ENCODE measurements at places on chromosomes 5 and 9.

GRCh38 chr5:60355181-60355580 is 344.8 kb downstream of the DEPDC1B start:
- DNase-seq, result no peak

DNA sequence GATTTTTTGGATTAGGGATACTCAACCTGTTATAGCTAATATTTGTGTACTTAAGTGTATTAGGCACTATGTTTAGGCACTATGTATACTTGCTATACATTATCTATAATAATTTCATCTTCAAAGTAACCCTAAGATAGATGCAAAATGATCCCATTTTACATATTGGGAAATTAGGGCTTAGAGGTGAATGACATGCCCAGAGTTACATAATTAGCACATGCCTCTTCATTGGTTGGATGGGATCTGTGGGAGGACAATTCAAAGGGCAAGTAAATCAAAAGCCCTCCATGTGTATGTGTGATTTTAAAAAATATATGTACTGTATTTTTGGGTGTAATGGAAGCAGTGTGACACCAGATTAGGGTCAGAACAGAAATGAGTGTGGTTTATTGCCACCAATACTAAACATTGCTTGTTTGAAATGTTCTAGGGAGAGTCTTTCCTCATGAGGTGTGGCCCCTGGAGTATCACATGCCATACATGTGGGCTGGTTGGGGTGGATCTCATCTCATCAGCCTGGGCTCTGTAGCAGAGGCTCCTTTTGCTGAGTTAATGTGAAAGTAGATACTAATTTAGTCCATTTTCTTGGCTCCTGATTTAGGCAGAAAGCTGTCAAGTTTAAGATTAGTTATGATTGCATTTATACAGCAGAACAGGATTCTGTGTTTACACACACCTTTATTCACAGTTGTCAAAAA is 5.5 kb downstream of the C9orf85 start:
- DNase-seq, result no peak

- DNase-seq, result no peak
Measured at GRCh38 chr9:128469070-128469469, 13.3 kb downstream of the ODF2 start.

DNA sequence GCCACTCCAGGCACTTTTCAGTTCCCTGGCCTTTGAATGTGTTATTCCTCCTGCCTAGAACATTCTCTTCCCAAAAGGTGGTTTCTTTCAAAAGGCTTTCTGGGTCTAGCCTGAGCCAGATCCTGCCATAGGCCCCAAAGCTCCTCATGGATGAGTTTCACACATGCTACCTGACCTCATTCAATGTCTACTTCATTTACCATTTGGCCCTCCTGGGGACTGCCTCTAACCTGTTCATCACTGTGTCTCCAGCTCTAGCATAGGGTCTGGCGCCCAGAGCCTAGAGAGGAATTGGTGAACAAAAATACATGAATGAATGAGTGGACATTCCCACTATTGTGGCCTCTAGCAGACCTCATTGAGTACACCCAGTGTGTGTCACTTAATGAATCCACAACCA is 5.4 kb upstream of the P4HA2 start:
- DNase-seq, result no peak

DNA sequence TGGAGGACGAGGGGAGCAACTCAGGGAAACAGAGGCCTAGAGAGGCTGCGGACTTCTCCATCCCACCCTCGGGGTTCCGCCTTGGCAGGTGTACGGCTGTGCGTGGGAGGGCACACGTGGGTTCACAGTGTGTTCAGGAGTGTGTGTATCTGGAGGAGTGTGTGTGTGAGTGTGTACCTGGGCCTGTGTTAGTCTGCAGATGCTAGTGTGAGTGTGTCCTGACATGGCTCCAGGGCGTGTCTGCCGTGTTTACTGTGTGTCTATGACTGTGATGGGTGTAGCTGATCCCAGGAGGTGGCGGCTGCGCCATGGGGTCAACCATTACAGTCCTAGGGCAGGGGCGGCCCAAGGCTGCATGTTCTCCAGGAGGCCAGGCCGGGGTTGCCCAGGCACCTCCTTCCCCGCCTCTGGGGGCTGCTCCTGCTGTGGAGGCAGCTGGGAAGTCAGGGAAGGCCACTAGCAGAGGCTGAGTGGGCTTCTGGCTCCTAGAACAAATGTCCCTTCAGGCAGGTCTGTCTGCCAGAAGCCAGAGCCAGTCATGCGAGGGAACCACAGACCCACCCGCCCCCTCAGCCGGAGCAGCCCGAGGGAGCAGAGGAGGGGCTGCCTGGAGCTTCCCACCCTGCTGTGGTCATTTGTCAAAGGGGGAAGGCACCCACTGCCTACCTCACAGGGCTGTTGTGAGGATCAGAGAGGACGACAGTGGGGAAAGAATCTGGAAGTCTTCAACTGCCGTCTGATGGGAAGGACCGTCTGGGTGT is 21.4 kb downstream of the CRB2 start:
- DNase-seq, result no peak

DNA sequence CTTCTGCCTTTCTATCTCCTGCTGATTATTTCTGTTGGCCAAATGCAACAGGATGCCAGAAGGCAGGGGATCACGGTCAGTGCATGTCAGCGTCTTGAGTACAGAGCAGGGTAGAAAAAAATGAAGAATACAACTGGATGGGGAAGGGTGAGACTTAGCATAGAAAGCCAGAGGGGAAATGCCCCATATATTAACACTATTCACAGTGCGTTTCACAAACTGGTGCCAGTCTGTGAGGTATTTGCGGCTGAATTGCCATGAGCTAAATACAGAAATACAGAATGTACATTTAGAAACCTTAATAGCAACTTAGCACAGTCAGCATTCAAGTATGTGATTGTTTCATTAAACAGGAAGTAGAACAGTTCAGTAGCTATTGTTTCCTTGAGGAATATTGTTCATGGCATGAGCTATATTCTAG is 31.0 kb upstream of the SLC1A3 start:
- DNase-seq, result no peak

DNA sequence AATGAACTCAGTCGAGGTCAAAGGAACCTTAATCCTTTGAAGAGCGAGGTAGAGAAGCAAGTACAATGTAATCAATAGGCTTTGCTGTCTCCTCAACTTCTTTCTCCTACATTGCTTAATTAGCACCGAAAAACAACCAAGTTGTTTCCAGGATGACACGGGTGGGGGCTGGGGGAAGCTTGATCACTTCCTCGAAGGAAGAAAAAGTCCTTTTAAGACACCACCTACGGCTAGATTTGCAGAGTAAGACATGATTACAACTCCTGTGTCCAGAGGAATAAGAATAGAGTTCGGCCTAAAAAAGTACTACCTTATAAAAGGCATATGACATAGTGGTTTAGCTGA is 811 bp upstream of the ARRDC3 start:
- DNase-seq, result no peak

DNA sequence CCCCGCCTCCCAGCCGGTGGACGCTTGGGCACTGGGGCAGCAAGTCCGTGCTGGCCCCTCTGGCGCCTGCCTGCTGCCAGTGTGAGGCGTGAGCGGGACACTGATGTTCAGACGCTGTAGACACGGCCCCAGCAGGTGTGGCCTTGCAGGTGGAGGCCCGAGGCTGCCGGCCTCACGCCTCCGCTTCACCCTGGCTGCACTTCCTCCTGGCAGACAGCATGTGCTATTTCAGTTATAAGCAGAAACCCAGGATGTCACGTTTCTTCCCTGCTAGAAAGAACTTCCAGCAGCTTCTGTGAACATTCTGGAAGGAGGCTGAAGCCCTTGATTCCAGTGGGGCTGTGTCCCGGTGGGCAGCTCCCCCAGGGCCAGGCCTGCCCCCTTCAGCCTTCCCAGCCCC is 114.8 kb upstream of the FCN2 start:
- DNase-seq, result no peak

DNA sequence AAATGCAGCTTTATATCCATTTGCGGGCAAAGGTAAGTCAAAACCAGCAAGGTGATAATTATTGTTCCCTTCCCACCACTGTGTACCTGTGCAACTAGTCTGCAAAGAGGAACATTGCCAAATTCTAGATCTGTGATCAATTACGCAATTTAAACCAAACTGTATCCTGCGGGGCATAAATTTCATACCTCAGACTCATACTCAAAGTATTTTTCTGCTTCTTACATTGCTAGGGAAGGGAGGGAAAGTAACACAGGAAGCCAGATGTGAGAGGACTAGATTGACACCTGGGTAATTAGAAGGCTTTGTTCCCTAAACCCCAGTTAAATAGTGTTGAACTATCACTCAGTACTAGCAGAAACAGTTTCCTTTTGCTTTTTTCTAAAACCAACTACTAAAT is 240.2 kb upstream of the ZNF608 start:
- no peak for DNase-seq

DNA sequence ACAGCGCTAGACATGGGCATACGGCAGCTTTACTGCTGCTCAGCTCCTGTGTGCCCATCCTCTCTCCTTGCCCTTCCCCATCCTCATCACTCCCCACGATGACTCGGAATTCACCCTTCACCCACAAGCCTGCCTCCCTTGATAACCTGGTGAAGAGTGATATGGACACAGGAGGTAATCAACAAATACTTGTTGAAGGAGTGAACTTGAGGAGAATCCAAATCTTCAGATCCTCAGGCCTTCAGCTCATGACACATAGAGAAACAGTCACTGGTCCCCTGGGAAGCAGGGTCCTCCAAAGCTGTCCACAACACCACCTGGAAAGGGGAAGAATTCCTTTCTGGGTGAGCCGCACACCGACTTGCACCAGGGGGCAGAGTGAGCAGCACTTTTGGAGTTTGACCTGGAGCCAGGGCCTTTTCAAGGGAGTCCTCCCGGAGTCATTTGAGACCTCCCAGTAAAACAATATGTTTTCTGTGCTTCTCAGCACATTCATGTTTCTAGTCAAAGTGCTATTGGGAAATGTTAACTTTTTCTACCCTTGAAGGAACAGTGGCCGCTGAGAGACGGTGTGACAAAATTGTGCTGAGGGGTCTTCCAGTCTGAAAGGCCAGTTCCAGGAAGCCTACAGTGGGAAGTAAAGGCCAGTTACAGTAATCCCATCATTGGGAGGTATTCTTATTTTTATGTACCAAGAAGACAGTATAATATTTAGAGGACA is 332.3 kb downstream of the CWC27 start:
- no peak for DNase-seq

DNA sequence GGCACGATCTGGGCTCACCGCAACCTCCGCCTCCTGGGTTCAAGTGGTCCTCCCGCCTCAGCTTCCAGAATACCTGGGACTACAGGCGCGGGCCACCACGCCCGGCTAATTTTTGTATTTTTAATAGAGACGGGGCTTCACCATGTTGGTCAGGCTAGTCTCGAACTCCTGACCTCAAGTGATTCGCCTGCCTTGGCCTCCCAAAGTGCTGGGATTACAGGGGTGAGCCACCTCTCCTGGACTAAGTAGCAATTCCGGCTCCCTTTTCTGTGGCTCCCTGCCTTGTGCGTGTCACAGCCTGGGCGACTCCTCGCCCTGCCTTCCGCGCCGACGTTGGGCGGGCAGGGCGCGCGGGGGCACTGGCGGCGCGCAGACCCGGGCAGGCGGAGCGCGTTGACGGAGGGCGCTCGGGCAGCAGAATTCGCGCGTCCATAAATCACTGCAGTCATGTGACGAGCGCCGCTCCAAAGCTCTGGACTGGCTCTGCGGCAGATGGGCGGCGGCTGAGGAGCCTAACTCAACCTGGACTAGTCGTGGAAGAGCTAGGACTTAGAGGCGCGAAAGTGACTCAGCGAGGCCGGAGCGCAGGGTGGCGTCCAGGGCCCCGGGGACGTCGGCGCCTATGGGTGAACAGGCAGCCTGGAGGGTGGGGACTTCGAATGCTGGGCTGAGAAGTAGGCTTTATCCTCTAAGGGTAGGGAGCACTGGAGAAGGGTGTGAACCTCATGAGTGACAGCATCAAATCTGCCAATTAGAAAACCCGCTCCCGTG is 1.4 kb upstream of the CIZ1 start:
- no peak for DNase-seq

- DNase-seq, result no peak
Measured at GRCh38 chr9:8332331-8332650, 532.7 kb upstream of the DMAC1 start.

DNA sequence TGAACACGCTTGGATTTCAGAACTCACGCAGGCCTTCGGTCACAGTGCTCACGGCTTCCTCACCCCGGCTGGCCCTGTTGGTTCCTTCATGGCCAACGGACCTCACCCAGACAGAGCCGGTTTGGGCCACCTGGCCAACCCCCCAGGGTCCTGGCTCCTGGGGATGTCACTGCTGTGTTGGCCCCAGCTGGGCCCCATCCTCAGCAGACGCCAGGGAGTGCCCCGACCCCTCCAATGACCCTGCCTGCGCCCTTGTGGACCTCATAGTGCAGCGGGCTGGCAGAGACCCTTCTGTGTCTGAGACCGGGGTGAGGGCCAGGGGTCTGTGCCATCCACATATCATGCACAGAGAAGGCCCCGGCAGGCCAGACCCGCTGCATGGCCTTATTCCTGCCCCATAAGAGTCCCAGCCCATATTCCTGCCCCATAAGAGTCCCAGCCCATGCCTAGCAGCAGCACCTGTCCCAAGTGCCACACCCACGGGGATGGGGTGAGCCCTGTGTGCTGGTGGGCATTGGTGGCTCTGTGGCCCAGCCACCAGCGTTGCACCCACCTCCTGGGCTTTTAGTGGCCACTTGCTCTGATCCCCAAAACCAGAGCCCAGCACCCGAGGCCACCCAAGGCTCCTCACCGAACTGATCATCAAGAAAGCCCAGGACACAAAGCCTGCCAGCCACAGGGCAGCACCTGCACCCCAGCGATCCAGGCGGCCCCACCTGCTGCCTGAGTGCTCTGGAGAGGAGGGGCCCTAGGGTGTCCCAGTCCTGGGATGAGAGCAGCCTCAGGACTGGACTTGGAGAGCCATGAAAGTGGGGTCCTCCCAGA is 1.3 kb upstream of the LPCAT1 start:
- DNase-seq, result no peak

GRCh38 chr9:4180907-4181605 is 118.8 kb downstream of the GLIS3 start:
- DNase-seq, result no peak

GRCh38 chr9:112048924-112049691 is 126.0 kb downstream of the SUSD1 start:
- no peak for DNase-seq

GRCh38 chr5:50829023-50829422 is 162.6 kb downstream of the PARP8 start:
- DNase-seq, result no peak

- no peak for DNase-seq
Measured at GRCh38 chr9:125551781-125552180, 155.2 kb downstream of the MAPKAP1 start.

DNA sequence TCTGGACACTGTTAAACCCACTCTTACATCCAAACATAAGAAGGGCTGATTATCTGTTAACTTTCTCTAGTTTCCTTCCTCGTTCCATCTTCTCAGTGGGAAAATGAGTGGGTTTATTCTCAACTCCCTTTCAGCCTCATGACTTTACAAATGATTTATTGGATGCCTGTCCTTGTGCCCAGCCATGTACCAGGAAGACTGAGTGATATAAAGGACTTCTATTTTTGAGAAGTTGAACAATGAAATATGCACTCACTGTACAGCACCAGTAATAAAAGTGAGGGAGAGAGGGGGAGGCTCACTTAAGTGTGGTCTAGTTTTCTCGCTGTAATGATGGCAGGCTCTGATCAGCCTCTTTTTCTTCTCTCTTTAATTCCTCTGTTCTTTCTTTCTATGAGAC is 277.6 kb downstream of the SMARCA2 start:
- no peak for DNase-seq

All from KG1 (cell line).